ENCODE measurements at places on chromosomes 16 and 17.

- DNase-seq, result no peak
These were observed 34.6 kb upstream of the WSB1 start for GRCh38 chr17:27259356-27259755.

DNA sequence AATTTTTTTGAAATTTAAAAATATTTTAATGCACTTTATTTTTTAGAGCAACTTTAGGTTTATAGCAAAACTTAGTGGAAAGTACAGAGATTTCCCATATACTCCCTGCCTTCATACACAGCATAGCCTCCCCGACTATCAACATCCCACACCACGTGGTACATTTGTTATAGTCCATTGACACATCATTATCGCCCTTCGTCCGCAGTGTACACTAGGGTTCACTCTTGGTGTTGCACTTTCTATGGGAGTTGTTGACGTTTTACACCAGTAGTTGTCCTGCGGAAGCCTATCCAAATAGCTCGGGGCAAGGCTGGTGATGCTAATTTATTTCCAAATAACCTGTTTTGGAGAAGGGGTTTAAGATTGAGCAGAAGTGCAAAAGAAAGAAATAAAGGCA, 52.6 kb downstream of the MYH3 start:
- no peak for DNase-seq

DNA sequence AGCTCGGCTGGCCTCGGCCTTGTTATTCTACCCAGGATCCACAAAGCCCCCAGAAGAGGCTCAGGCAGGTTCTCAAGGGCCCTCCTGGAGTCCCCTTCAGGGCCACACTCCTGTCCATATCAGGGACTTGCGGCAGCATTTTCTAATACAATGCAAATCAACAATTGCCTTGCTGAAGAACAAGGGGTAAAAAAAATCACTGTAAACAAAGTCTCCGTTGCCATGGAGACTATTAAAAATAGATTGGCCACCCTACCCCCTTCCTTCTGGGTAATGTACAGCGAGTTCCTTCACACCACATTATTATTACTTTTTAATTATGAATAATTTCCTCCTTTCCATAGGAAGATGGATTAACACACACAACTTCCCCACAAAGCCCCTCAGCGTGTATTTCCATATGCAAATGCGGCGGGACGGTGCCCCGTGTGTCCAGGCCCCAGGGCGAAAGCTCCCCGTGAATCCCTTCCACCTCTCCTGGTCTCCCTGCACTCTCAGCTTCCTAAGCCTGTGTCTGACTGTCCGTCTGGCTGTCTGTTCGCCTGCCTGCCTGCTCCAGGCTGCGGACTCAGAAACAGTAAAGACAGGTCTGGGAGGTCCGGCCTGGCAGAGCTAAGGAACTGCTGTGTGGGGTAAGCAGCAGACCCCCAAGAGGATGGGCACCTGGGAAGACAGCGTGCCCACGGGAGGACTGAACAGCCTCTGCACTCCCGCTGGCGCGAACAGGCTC, 196.6 kb downstream of the RBFOX3 start:
- no peak for DNase-seq

DNA sequence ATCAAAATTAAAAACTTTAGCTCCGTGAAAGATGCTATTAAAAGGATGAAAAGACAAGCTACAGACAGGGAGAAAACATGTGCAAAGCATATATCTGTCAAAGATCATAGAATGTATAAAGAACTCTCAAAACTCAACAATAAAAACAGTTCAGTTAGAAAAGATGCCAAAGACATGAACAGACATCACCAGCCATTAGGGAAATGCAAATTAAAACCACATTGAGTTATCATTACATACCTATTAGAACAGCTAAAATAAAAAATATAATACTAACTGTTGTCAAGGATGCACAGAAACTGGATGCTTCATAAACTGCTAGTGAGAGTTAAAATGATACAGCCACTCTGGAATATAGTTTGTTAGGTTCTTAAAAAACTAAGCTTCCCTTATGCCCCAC, 58.8 kb downstream of the NFATC3 start:
- DNase-seq, result no peak

- DNase-seq, result no peak
These were observed 1.3 kb upstream of the BTBD17 start for GRCh38 chr17:74362810-74363498.

DNA sequence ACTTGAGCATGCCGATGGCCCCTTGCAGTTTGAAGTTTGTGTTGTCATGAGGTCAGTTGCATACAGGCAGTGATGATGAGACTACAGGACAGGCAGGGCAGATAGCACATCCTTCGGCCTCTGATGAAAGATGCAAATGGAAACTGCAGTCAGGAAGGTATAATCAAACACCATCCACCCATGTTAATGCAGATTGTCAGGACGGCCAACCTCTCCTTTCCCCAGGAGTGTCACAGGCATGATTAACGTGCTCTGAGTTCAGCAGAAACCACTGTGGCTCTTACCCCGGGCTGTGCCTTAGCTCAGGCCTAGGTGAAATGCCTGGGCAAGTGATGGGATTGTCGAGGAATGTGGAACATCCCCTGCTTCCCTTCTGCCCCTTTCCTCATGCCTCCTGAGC, 893.5 kb upstream of the RBFOX1 start:
- DNase-seq, result no peak

DNA sequence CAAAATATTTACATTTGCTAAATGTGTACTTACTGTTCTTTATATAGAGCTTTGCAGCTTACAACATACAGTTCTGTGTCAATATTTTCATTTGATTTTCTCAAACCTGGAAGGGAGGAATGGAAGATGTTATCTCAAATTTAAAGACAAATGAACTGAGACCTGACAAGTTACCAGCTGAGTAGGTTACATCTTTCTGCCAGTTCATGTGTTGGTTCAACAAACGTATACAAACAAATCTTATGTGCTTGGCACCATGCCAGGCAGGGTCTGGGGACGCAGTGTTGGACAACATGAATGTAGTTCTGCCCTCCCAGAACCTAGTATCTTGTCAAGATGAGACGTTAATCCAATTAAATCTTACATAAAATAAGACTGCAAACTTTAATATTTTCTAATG, 507.5 kb upstream of the HSBP1 start:
- no peak for DNase-seq

DNA sequence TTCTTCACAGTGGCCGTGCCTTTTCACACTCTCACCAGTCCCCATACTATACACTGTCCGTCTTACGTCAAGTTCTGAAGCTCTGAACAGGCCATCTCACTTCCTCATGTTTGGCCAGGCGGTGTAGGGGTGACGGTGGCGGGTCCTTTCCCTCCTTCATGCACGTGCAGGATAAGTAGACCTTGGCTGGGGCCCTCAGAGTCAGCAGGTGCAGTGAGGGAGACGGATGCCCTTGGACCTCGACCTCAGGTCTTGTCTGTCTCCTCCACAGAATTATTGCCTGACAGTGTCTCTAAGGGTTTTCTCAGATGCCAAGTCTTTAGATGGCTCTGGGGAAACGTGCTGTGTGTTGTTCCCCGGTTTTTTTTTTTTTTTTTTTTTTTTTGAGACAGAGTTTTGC, 37.6 kb downstream of the RAB11FIP3 start:
- DNase-seq, result no peak

Data from ascending aorta (tissue), 2 donors.